Thoracic aorta (tissue), 2 donors: ENCODE measurements at places on chromosomes 7 and 10.

DNA sequence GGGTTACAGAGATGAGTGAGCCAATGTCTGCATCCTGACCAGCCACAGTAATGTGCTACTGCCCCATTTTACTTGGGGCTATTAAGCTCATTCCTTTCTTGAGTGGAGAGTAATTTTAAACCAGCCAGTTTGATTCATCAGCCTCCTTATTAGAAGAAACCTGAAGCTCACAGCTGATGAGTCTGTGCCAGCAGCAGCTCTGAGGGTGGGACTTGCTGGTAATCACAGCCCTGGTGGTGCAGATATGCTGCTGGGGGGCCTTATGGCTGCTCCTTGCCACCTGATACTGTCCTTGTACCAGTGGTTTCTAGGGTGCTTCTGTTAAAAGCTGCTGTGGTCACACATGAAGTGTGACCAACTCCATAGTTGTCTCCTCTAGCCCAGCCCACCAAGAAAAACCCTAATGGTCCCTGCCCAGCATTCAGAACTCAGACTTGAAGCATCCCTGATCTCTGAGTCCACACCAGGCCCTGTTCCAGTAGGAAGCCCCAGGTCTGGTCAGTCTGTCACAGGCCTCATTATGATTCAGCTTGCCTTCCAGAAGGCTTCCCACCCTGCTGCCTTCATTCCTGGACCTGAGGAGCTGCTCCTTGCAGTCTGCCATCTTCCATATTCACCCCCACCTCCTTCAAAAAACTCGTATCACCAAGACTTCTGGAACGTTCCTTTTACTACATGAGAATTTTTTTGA, 28.9 kb upstream of the RBM20 start:
- DNase-seq = no peak
- H3K4me3 ChIP-seq = no peak overlapping the region
- H3K27me3 ChIP-seq = no peaks in the 10 kb centered on the region
- H3K36me3 ChIP-seq = no peaks in the 10 kb centered on the region

GRCh38 chr10:102121739-102122372, 1.7 kb upstream of the LDB1 start:
- no peaks in the 10 kb centered on the region for H3K36me3 ChIP-seq
- H3K4me3 ChIP-seq = peak overlapping the region; percentile 93
- H3K4me1 ChIP-seq = peaks cover 35% of the 10 kb centered on the region

DNA sequence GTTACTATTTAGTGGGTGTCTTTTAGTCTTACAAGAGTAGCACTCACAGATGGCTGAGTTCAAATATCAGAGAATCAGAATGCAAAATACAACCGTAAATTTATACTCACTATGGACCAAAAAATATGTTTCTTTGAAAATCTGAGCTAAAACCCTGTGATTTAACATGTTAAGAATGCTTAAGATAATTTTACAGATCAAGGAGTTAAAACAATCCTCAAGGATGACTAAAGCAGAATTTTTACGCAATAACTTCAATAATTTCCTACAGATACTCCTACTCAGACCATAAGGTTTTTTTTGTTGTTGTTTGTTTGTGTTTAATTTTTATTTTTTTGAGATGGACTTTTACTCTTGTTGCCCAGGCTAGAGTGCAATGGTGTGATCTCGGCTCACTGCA, 47.9 kb upstream of the CCDC6 start:
- DNase-seq = no peak
- H3K36me3 ChIP-seq = no peaks in the 10 kb centered on the region
- H3K4me1 ChIP-seq = no peaks in the 10 kb centered on the region
- H3K27me3 ChIP-seq = no peaks in the 10 kb centered on the region

- H3K36me3 ChIP-seq = no peaks in the 10 kb centered on the region
- no peak overlapping the region for H3K4me3 ChIP-seq
These were observed 72.1 kb downstream of the GNAI1 start for GRCh38 chr7:80206763-80207162.

- H3K27me3 ChIP-seq = no peaks in the 10 kb centered on the region
- no peak overlapping the region for H3K4me3 ChIP-seq
- DNase-seq = peak; percentile 35
- H3K27ac ChIP-seq = no peak overlapping the region
These were observed 117.7 kb downstream of the APBB1IP start for GRCh38 chr10:26555719-26556368.

DNA sequence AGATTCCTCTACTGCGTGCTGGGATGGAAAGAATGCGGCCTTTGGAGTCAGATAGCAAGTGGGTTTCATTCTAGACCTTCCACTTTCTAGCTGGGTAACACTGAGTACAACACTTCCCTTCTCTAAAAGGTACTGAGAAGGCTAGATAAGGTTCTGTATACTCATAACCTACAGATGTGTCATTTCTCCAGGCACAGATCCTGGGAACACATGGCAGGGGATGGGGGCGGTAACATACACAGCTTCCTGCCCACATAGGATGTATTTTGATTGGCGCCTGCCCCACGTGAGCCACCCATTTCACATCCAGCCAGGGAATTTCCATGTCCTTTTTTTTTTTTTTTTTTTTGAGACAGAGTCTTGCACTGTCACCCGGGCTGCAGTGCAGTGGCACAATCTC, 31.8 kb downstream of the KLRG2 start:
- H3K4me1 ChIP-seq = peaks cover 28% of the 10 kb centered on the region
- peak overlapping the region; percentile 30 for H3K27ac ChIP-seq
- DNase-seq = no peak

- no peaks in the 10 kb centered on the region for H3K36me3 ChIP-seq
- no peak overlapping the region for H3K27ac ChIP-seq
- no peak overlapping the region for H3K4me3 ChIP-seq
- H3K27me3 ChIP-seq = no peaks in the 10 kb centered on the region
These were observed 106.2 kb upstream of the GPR141 start for GRCh38 chr7:37577412-37577811.

DNA sequence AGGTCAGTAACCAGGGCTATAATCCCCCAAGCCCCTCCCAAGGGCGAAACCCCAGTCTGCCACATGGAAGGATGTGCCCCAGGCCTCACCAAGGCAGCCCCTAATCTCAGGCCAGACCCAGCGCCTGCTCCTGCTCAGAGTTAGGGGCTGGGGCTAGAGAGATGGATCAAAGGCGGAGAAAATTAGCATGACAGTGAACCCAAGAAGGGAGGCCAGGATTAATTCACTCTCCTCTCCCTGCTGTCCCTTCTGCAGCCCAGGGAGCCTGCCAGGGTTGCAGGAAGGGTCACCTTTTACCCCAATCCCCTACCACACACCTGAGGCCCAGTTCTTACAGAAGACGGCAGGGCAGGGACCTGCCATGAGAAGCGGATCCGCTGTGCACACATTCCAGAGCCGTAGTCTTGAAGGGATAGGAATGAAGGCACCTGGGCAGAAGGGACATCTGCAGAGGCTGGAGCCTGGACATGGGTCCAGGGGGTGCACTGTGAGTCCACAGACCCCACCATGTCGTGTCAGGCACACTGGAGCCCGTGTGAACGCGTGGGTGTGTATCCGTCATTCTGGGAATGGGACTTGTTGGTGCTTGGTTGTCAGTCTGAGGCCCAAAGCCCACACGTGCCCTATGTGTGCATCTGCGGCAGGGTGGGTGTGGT, 11.9 kb upstream of the ZMIZ1 start:
- H3K36me3 ChIP-seq = no peaks in the 10 kb centered on the region
- H3K27ac ChIP-seq = no peak overlapping the region
- no peak overlapping the region for H3K4me3 ChIP-seq
- no peaks in the 10 kb centered on the region for H3K27me3 ChIP-seq

DNA sequence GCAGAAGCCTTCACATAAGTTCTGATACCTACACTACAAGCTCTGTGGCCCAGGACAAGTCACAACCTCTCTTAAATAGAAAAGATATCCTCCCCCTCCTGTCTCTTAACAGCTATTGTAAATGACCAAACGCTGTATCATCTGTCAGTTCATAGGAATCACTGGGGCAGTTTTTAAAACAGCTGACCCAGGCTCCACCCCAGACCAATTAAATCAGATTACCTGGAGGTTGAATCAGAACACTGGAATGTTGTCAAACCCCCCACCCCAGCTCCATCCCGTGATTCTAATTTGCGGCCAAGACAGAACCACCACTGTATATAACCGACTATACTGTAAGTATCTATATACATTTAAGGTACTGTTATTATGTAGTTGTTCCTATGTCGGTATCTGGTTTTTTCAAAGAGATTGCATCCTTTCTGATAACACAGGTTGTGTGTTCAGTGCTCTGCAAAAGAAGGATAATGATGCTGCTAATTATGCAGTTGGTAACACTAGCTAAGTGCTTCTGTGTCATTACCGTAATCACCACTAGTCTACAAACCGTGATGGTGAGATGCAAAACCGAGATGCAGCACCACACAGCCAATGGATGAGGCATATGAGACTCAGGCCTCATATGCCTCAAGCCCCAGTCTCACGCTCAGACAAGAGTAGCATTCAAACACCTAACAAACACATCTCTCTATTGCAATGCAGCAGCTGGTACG, 47.4 kb downstream of the TNS3 start:
- H3K27ac ChIP-seq = no peak overlapping the region
- no peaks in the 10 kb centered on the region for H3K36me3 ChIP-seq
- H3K4me1 ChIP-seq = peaks cover 18% of the 10 kb centered on the region
- no peak overlapping the region for H3K4me3 ChIP-seq
- H3K27me3 ChIP-seq = no peaks in the 10 kb centered on the region

DNA sequence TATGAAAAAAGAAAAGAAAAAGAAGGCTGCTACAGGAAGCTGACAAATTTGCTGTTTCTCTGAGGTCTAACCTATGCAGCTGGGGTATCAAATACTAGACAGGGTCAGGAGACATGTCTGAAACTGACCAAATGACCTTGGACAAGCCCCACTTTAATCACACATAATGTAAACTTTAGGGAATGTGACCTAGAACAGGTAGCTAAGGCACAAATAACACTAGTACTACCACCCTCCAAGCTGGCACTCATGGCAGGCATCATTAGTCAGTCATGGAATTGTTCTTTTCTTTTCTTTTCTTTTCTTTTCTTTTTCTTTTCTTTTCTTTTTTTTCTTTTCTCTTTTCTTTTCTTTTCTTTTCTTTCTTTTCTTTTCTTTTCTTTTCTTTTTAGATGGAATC, 250.4 kb downstream of the KCNMA1 start:
- no peaks in the 10 kb centered on the region for H3K36me3 ChIP-seq
- no peak for DNase-seq
- no peaks in the 10 kb centered on the region for H3K27me3 ChIP-seq
- H3K27ac ChIP-seq = peak overlapping the region; percentile 95
- H3K4me3 ChIP-seq = no peak overlapping the region
- H3K4me1 ChIP-seq = peaks cover 78% of the 10 kb centered on the region

GRCh38 chr7:154684666-154685563, 318.0 kb downstream of the PAXIP1 start:
- no peak overlapping the region for H3K27ac ChIP-seq
- no peak for DNase-seq
- H3K27me3 ChIP-seq = no peaks in the 10 kb centered on the region
- H3K4me1 ChIP-seq = no peaks in the 10 kb centered on the region
- H3K36me3 ChIP-seq = no peaks in the 10 kb centered on the region
- no peak overlapping the region for H3K4me3 ChIP-seq

GRCh38 chr10:102741726-102742237, 2.0 kb upstream of the WBP1L start:
- H3K27me3 ChIP-seq = no peaks in the 10 kb centered on the region
- peak overlapping the region; percentile 44 for H3K27ac ChIP-seq
- no peaks in the 10 kb centered on the region for H3K36me3 ChIP-seq
- no peak for DNase-seq
- peaks cover 27% of the 10 kb centered on the region for H3K4me1 ChIP-seq
- H3K4me3 ChIP-seq = no peak overlapping the region

GRCh38 chr10:58575491-58575890, 62.8 kb downstream of the BICC1 start:
- no peak overlapping the region for H3K4me3 ChIP-seq
- no peak overlapping the region for H3K27ac ChIP-seq
- no peaks in the 10 kb centered on the region for H3K36me3 ChIP-seq
- DNase-seq = no peak

- no peaks in the 10 kb centered on the region for H3K36me3 ChIP-seq
- no peak for DNase-seq
- H3K4me1 ChIP-seq = no peaks in the 10 kb centered on the region
- no peak overlapping the region for H3K4me3 ChIP-seq
These were observed 518.2 kb downstream of the SORCS3 start for GRCh38 chr10:105159268-105159667.

- H3K4me3 ChIP-seq = no peak overlapping the region
- H3K4me1 ChIP-seq = peaks cover 25% of the 10 kb centered on the region
- H3K27me3 ChIP-seq = no peaks in the 10 kb centered on the region
- no peaks in the 10 kb centered on the region for H3K36me3 ChIP-seq
- H3K27ac ChIP-seq = peak overlapping the region; percentile 69
These were observed 62.4 kb downstream of the GRK5 start for GRCh38 chr10:119269737-119270136.

GRCh38 chr10:104835422-104835821, 194.3 kb downstream of the SORCS3 start:
- no peaks in the 10 kb centered on the region for H3K36me3 ChIP-seq
- no peak overlapping the region for H3K27ac ChIP-seq

GRCh38 chr7:142913051-142913450, 20.5 kb downstream of the TRPV5 start:
- no peaks in the 10 kb centered on the region for H3K4me1 ChIP-seq
- no peak overlapping the region for H3K27ac ChIP-seq
- DNase-seq = no peak

DNA sequence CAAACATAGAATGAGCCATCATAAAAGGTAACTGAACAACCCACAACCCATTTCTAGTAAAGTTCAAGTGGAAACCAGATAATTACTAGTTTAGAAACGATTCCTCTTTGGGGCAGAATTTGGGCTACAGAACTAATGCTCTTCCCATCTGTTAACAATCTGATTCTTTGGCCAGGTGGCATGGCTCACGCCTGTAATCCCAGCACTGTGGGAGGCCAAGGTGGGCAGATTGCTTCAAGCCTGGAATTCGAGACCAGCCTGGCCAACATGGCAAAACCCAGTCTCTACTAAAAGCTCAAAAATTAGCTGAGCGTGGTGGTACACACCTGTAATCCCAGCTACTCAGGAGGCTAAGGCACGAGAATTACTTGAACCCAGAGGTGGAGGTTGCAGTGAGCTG, 18.5 kb downstream of the CYP51A1 start:
- no peaks in the 10 kb centered on the region for H3K4me1 ChIP-seq
- no peak overlapping the region for H3K27ac ChIP-seq
- peaks cover 19% of the 10 kb centered on the region for H3K36me3 ChIP-seq
- no peak overlapping the region for H3K4me3 ChIP-seq
- DNase-seq = no peak

DNA sequence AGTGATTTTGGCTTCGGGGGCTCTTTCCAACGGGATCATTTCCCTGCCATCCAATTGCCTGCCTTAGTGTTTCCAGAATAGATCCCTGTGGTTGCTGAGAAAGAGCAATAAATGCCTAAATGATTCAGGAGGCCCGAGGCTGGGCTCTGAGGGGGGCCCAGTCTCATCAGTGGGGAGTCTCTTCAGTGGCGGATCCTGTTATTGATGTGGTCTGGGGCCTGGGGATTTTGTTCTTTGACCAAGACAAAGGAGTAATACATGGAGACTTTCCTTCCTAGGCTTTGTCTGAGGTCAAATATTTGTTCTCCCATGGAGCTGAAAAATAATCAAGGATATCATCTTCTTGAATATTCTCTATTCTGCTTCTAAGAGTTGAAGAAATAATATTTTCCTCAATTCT, 40.8 kb downstream of the TAS2R41 start:
- no peaks in the 10 kb centered on the region for H3K27me3 ChIP-seq
- no peak overlapping the region for H3K27ac ChIP-seq
- H3K4me1 ChIP-seq = no peaks in the 10 kb centered on the region
- H3K4me3 ChIP-seq = no peak overlapping the region
